CD14-positive monocyte (primary cell): ENCODE measurements at places on chromosomes 12 and 14.

GRCh38 chr14:61269321-61270083, 11.6 kb downstream of the TMEM30B start:
- peak; percentile 46 for DNase-seq

GRCh38 chr14:28780843-28781820, 14.5 kb downstream of the FOXG1 start:
- no peak for DNase-seq

- no peak for DNase-seq
These were observed 27.8 kb upstream of the GLIPR1 start for GRCh38 chr12:75452675-75453330.

GRCh38 chr14:67486890-67487289, 1.6 kb downstream of the TMEM229B start:
- no peak for DNase-seq

DNA sequence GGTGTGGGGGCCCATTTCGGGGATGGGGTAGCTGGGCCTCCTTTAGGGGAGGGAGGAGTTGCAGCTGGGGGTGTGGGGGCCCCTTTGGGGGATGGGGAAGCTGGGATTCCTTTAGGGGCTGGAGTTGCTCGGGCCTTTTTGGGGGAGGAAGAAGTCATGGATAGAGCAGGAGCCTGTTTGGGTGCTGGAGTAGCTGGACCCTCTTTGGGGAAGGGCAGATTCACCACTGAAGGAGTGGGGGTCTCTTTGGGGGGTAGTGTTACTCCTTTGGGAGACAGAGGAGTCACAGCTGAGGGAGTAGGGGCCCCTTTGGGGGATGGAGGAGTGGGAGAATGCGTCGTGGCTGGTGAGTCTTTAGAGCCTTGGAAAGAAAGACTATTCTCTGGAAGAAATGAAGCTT, 6.5 kb downstream of the NACA start:
- DNase-seq, result no peak

DNA sequence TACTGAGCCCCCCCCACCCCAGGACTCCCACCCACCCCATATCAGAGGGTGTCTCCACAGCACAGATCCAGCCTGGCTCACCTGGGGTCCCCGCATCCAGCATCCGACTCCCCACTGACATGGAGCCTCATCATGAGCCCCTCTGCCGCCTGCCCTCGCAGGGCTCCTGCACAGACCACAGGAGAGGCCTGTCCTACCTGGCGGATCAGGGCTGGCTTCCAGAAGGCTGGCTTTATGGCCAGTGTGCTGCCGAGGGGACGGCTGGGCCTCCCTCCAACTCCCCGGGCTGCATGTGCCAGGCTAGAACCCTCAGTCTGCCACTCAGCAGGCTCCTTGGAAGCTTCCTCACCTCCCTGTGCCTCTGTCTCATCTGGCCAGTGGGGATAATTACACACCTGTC, 119.0 kb downstream of the RFLNA start:
- no peak for DNase-seq

GRCh38 chr14:94638961-94639817, 27.0 kb downstream of the SERPINA3 start:
- no peak for DNase-seq

GRCh38 chr14:95047754-95048153, 109.6 kb downstream of the DICER1 start:
- DNase-seq, result no peak

- no peak for DNase-seq
These were observed 25.8 kb downstream of the DACT1 start for GRCh38 chr14:58663494-58664111.

- no peak for DNase-seq
These were observed 232.2 kb downstream of the C12orf50 start for GRCh38 chr12:87796961-87797516.

DNA sequence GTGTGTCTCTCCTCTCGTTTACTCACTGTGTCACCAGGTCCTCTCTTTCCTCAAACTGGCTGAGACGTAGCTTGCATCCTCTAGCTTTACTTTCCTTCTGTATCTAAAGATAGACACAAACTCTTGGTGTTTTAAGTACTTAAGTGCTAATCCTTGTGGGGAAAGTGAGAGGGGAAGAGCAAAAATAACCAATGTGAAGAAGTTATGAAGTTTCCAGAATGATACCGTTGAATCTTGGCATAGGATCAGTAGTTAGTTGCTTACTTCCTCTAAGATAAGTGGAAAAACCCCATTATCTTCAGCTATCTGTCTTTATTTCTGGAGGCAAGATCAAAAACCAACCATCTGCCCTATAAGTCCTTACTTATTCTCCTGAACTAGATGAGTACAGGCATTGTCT, 10.6 kb downstream of the FAR2 start:
- peak; percentile 39 for DNase-seq

- DNase-seq, result no peak
These were observed 21.0 kb downstream of the PAH start for GRCh38 chr12:102896067-102896466.
